Activated CD4-positive, CD25-positive, alpha-beta regulatory T cell (primary cell): ENCODE measurements at places on chromosomes 7 and 10.
A peak's percentile ranks its signal among the peaks of the same experiment; 100 is the strongest.

GRCh38 chr7:95794917-95795515, 22.7 kb downstream of the DYNC1I1 start:
- no peak for DNase-seq

DNA sequence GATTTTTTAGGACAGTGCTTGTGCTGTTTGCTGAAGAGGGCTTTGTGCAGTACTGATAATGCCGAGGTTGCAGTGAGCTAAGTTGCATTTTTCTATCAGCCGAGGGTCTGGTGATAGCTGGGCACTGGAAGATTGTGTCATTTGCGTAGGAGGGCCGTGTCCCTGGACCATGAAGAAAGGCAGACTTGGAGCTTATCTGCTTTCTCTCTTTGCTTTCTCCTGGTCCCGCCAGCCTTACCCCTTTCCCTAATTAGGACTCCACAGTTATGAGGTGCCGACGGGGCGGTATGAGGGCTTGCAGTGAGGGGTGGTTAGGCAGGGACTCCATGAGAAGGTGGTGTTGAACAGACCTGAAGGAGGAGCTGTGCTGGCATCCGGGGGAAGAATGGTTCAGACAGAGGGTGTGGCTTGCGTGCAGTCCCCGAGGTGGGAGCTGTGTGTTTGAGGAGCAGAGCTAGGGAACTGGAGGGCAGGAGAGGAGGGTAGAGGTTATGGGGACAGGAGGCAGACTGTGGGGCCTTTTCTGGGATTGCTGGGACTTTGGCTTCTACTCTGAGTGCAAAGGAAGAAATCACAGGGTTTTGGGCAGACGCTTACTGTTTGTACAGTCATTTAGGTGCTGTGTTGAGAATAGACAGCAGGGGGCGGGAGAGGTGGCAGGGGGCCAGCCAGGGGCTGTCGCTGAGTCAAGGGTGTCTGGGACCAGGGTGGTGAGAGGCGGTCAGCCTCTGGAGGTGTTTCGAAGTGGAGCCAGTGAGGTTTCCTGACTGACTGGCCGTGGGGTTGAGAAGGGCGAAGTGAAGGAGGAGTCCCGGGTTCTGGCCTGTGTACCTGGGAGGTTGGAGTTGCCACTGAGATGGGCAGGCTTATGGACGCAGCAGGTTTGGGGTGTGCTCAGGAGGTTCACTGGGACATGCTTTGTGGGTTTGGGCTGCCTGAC, 43.4 kb downstream of the PRF1 start:
- peak; percentile 49 for DNase-seq

- DNase-seq = no peak
Measured at GRCh38 chr7:83836028-83836427, 187.1 kb upstream of the SEMA3E start.

GRCh38 chr10:29160150-29160617, 128.7 kb upstream of the LYZL1 start:
- no peak for DNase-seq

DNA sequence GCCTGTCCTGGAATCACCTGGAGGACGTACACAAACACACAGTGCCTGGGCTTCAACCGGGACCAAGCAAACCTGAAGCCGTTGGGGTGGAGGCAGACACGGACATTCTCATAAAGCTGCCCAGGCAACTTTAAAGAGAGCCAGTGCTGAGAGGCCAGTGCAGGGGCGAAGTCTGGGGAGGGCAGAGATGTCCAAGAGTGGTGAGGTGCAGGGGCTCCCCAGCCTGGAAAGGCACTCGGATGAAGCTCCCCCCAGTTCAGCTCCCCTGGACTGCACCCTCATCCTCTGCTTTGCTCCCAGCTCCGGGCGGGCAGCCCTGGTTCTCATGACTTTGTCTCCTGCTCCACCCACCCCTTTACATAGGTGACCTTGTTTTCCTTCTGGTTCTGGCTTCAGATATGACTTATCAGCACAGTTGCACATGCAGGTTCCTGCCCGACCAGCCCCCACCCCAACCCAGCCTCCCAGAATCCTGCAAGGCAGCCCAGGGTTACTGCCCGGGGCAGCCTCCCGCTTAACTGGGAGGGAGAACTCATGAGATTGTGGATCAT, 60.8 kb upstream of the EEPD1 start:
- DNase-seq = no peak

GRCh38 chr10:86655173-86655540, 810 bp downstream of the OPN4 start:
- DNase-seq = no peak

GRCh38 chr7:107773027-107773426, 29.1 kb downstream of the CBLL1 start:
- DNase-seq = no peak

- DNase-seq = no peak
Measured at GRCh38 chr7:45078125-45078681, 10.6 kb downstream of the NACAD start.

DNA sequence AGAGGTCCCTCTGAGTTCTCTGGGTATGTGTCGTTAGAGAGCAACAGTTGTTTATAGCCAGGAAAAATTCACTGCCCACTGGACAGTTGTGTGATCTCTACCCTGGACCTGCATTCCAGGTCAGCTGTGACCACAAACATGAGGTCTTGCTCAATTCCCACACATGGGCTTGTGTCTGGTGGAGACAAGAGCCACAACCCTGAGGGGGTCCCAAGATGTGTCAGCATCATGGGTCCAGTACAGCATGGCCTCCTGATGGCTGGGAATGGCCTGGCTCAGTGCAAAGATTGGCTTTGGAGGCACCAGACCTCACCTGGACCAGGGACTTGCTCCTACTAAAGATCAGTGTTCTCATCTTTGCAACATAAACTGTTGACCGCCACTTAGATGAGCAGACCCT, 751.6 kb downstream of the GRID1 start:
- DNase-seq = no peak

- DNase-seq = no peak
Measured at GRCh38 chr7:27527348-27527714, 135.4 kb downstream of the HIBADH start.

DNA sequence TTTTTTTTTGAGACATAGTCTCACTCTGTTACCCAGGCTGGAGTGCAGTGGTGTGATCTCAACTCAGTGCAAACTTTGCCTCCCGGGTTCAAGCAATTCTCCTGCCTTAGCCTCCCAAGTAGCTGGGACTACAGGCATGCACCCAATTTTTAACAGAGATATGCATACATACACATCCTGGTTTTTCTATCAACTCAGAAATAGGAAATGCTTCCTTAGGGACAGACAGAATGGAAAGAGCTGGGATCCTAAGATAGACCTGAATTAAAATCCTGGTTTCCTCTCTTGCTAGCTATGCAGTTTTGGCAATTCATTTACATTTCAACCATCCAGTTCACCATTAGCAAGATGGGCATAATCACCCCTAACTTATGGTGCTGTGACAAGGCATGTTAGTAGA, 347.5 kb downstream of the GPAM start:
- no peak for DNase-seq

DNA sequence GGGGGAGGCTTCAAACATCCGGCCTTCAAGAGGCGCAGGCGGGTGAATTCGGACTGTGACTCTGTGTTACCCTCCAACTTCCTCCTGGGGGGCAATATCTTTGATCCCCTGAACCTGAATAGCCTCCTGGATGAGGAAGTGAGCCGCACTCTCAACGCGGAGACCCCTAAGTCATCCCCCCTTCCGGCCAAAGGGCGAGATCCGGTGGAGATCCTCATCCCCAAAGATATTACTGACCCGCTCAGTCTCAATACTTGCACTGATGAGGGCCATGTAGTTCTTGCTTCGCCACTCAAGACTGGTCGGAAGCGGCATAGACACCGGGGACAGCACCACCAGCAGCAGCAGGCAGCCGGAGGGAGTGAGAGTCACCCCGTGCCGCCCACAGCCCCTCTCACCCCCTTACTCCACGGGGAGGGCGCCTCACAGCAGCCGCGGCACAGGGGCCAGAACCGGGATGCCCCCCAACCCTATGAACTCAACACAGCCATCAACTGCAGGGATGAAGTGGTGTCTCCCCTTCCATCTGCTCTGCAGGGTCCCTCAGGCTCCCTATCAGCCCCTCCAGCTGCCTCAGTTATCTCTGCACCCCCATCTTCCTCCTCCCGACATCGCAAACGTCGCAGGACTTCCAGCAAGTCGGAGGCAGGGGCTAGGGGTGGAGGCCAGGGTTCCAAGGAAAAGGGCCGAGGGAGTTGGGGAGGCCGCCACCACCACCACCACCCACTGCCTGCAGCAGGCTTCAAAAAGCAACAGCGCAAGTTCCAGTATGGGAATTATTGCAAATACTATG, 1.1 kb downstream of the MEPCE start:
- no peak for DNase-seq

DNA sequence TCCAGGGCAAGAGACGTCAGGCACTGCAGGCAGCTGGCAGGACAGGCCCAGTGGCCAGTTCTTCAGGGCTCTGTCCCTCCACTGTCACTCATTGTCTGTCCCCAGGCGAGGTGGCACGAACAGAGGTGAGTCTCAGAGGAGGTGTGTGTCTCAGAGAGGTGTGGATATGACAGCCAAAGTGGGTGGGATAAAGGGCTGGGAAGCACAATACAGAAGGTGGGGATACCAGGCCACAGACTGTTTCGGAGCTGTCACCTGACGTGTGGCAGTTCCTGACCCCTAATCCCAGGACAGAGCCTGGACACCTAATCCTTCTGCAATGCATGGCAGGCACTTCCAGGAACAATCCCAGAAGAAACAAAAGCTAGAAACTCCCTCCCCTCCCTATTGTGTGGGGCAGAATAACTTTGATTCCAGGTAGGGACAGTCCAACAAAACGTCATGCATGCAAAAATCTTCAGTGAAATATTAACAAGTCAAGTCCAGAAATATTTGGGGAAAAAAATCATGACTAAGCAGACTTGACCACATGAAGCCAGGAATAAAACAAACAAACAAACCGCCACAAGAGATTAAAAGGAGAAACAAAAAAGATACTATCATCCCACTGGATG, 11.6 kb downstream of the KLRG2 start:
- no peak for DNase-seq

DNA sequence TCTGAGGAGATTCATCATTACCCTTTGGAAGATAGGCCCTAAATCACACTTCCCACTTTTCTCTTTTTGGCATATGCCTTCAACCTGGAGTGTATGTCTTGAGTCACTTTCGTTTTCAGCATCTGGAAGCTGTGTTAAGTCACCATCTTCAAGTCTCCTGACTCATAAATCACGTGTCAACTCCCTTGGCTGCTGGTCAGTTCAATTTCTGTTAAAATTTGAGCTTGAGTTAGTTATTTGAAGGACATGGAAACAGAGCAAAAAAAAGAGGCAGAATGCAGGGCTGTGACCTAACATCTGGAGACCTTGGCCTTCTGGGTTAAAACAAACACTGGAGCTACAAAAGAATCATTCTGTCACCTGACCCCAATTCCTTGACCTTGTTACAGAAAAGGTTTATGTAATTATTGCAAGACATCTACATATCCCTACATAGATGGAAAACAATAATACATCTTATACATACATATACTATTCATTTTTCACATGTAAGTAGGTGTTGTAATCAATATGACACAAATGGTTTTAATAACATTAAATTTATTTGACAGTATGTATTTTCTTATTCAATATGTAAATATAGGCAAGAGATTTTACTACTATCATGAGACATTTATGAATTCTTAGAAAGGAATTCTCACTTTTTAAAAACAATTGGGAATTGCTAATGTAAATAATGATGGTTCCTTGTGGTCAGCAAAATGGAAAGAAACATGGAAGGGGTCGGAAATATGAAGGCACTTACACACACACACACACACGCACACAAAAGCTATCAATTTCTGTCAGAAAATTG, 169.7 kb upstream of the PHYHIPL start:
- DNase-seq = no peak

DNA sequence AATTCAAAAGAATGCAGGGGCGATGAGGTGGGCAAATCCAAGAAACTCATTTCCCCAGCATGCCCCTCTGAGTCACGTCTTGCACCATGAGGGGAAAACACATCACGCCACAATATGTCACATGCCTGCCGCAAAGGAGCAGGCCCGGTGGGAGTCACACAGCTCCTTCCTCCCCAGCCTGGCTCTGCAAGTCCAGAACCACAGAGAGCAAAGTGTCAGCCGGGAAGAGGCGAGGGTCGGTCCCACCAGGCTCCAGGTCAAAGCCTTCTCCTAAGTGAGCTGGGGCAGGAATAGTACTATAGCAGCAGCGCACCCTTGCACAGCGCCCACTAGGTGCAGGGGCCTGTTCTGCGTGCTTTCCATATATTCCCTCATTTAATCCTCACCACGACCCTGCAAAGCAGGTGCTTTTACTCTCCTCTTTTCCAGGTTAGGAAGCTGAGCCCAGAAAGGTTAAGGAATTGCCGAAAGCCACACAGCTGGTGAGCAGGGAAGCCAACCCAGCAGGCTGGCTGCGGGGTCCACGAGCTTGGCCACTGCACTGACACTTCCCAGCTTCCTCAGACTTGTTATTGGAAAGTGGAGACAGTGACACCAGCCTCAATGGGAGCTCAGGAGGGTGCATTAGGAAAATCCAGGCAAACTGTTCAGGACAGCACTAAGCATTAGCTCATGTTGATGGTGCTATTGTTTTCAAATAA, 94.0 kb upstream of the ZMIZ1 start:
- peak; percentile 15 for DNase-seq

GRCh38 chr10:79306644-79307220, 40.5 kb upstream of the PPIF start:
- DNase-seq = no peak

DNA sequence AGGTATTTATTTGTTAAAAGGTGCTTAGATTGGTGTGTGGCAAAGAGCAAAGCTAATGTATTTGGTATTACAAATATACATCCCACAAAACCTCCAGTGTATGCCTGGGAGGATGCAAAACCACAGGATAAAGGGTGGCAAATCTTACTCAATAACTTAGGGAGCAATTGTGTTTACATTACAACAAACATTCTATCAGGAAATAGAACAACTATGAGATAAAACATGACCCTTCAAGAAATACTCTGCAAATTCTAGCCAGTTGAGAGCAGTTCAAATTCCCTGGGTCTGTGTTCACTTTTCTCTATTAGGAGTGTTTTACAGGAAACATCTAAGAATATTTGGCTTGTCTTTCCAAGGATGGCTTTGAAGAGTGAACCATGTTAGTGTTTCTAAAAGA, 64.9 kb downstream of the CUL1 start:
- no peak for DNase-seq

DNA sequence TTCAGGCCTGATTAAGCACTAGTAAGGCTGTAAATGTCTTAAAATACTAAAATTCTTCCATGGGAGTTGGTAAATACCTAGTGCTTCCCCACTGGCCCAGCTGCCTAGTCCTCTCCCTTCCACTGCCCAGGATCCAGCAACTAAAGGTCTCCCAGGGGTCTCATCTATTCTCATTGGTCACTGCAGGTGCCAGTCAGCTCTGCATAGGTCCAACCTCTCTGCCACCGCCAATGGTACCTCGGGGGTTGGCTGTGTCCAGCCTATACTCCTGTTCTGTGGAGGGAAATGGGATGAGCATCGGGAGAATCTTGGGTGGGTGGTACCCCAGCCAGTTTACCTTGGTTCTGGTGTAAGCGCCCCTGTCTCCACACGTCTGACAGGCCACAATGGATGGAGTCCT, 6.1 kb upstream of the CREB5 start:
- no peak for DNase-seq

GRCh38 chr7:125668321-125668993, 738.8 kb upstream of the POT1 start:
- no peak for DNase-seq
